Fibroblast of lung (primary cell): ENCODE measurements at places on chromosomes 1 and 21.

DNA sequence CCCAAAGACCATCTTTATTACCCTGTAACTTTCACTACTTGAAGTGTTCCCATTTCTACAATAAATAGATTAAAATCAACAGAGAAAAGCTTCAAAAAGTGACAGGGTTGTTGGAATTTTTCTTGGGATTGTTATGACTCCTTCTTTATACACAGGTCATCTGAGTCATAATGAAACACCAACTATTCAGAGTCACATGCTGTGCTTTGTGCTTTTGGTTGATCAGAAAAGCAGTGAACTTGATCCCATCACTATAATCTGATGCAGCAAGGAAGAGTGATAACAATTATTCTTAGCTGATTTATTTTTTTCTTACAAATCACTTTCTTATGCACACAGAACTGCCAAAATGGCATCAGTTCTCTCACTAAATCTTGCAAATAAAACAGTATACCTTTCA lies 422.9 kb downstream of the PTBP2 start:
- DNase-seq, result peak; percentile 68

- DNase-seq, result peak; percentile 88
Observed at GRCh38 chr1:17765444-17766411, 10.6 kb downstream of the ACTL8 start.

GRCh38 chr1:174211486-174211885 lies 52.2 kb downstream of the RABGAP1L start:
- no peak for DNase-seq

GRCh38 chr1:17313530-17314309 lies 5.7 kb downstream of the PADI4 start:
- no peak for DNase-seq

- no peak for DNase-seq
Observed at GRCh38 chr1:26546375-26546774, 16.8 kb downstream of the RPS6KA1 start.

- no peak for DNase-seq
Observed at GRCh38 chr1:156933136-156933535, 12.7 kb downstream of the LRRC71 start.

DNA sequence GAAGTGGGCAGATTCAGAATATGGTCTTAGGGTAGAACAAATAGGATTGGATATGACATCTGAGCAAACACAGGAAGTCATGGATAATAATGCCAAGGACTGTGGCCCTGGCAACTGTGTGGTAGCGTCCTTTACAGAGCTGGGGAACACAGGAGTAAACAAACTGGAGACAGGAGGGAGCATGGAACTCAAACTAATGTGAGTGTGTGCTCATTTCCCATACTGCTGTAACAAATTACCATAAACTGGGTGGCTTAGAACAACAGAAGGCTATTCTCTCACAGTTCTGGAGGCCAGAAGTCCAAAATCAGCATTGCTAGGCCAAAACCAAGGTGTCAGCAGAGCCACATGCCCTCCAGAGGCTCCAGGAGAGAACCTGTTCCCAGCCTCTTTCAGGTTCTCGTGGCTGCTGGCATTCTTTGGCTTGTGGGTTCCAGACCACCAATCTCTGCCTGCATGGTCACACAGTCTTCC lies 106.4 kb downstream of the TGFBR3 start:
- DNase-seq, result no peak

DNA sequence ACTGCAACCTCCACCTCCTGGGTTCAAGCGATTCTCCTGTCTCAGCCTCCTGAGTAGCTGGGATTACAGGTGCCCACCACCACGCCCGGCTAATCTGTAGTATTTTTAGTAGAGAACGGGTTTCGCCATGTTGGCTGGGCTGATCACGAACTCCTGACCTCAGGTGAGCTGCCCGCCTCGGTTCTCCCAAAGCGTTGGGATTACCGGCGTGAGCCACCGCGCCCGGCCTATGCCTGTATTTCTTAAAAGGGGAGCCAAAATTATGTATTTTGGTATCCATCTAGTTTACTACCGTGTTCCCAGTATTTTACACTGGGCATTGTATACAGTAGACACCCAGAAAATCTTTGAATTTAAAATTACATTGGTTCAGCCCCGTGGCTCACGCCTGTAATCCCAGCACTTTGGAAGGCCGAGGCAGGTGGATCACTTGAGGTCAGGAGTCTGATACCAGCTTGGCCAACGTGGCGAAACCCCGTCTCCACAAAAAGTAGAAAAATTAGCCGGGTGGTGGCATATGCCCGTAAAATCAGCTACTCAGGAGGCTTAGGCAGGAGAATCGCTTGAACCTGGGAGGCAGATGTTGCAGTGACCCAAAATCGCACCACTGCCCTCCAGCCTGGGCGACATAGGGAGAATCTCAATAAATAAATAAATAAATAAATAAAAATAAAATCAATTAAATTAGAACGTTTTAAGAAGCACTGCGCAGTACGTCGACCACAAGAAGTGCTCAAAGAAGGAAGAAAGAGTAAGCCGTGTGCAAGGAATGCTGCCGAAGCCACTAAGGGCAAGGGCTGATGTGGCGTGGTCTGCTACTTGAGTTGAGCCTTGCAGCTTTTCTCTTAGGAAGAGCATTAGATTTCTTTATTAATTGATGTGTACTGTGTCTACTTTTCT lies 1.5 kb upstream of the THRAP3 start:
- DNase-seq, result no peak

- no peak for DNase-seq
Observed at GRCh38 chr1:109582021-109582420, 33.6 kb downstream of the GNAI3 start.

- DNase-seq, result no peak
Observed at GRCh38 chr1:183816110-183816509, 11.2 kb downstream of the RGL1 start.

- no peak for DNase-seq
Observed at GRCh38 chr1:30519201-30519763, 204.1 kb downstream of the MATN1 start.

GRCh38 chr1:47722909-47723580 lies 274.1 kb downstream of the TRABD2B start:
- DNase-seq, result no peak

DNA sequence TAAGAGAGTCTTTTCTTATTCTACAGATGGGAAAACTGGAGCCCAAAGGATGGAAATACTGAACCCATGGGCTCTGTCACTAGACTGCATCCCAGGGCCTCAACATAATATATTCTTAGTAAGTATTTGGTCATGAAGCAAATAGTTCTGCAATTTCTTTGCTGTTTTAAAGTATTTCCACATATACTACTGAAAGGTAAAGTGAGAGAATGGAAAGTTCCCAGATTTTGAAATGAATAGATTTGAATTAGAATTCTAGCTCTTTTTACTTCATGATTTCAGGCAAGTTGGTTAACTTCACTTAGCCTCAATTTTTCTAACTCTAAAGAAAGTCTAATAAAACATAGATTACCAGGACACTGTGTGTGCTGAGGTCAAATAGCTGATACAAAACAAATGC lies 95.6 kb upstream of the FGGY start:
- DNase-seq, result no peak

GRCh38 chr1:59645893-59646292 lies 168.9 kb upstream of the HOOK1 start:
- DNase-seq, result peak; percentile 72

DNA sequence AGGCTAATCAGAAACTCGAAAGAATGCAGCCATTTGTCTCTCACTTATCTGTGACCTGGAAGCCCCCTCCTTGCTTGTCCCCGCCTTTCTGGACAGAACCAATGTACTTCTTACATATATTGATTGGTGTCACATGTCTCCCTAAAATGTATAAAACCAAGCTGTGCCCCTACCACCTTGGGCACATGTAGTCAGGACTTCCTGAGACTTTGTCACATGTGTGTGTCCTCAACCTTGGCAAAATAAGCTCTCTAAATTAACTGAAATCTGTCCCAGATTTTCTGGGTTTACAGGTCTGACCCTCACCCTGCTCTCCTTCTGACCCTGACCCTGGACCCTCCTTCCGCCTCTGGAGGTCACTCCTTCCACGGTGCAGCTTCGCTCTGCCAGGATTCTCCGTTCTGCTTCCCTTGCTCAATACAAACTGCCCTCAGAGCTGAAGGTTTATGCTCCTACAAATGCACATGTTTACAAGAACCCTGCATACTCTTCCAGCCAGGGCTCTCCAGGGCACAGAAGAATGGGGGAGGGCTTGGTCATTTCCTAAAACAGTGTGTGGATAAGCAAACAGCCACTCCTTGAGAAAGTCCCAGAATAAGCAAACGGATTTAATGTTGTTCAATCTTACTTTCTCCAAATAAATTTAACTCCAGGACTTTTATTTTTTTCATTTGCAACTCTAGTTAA lies 160.5 kb downstream of the ACTL8 start:
- no peak for DNase-seq

DNA sequence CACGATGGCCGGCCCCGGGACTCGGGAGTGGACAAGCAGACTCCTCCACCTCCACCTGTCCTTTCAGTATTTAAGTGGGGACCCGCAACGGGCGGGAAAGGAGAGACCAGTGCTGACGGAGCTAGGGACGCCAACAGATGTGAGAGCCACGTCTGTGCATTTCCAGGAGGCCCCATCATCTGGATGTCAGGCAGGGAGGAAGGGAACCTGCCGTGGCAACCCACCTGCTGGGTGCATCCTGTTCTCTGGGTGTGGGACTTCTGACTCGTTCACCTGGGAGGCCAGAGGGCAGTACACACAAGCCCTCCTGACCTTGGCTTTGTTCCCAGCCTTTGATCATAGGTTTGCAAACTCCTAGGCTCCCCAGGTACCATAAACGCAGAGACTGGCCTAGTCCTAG lies 5.6 kb upstream of the PCBP3 start:
- no peak for DNase-seq

DNA sequence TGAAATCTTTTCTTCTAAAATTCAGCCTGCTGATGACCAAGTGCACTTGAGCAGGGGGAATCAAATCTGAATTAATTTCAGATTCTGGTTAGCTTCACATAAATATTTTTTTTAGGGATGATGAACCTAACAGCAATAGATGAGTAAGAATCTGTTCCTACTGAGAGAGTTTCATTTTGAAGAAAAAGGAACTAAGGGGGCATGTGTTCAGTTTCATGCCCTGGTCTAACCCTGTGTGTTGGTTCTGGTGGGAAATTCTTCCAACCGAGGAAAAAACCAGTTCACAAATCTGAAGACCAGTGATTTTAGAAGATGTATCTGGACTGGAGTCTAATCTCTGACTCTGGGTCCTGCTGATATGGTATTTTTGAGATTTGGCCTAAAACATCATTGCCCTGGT lies 13.7 kb downstream of the SELL start:
- DNase-seq, result no peak

DNA sequence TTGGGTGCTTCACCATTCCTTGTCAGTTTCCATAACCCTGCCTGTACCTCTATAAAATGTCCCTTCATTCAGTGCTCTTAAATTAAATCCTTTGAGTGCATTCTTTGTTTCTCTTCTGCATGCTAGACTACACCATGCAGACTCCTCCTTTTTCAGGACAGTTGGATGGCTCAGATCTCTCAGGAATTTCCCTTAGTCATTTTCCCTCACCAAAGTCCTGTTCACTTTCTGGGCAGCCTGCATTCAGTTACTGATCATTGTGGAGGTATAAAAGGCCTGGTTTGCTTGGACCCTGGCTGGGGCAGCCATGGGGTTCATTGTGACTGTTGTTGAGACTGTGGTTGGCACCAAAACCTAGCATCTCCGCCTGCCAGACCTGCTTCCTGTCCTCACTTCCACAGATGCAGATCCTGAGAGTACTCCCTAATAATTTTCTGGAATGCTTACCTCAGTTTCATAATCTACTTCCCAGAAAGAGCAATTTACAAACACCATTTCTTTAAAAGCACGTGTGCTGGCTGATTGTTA lies 88.4 kb downstream of the PDE4B start:
- peak; percentile 63 for DNase-seq

DNA sequence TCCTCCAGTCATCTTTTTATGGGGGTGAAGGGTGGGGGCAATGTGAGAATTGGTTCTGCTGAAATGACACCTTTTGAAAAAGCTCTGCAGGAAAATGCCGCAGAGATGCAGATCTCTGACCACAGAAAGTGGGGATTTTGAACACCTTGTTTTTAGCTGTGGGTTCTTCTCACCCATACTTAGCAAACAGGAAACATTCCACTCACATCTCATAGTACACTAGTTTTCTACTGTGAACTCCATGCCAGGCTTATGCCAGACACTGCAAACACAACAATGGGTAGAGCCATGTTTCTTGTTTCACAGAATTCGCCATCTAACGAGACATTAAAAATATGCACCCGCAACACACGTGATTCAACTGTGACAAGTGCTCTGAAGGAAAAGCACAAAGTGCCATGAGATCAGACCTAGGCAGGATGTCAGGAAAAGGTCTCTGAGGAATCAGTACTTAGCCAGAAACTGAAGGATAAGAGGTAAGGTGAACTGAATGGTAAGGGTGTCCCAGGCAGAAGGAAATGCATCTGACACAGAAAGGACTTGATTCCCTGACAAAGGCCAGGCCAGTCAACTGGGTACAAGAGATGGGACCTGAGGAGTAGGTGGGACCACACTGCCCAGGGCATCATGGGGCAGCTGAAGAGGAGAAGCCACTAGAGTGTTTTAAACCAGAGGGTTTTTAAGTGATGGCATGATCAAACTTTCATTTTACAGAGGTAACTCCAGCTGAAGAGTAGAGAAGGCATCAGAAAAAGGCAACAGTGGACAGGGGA lies 83.8 kb upstream of the JAK1 start:
- DNase-seq, result no peak

DNA sequence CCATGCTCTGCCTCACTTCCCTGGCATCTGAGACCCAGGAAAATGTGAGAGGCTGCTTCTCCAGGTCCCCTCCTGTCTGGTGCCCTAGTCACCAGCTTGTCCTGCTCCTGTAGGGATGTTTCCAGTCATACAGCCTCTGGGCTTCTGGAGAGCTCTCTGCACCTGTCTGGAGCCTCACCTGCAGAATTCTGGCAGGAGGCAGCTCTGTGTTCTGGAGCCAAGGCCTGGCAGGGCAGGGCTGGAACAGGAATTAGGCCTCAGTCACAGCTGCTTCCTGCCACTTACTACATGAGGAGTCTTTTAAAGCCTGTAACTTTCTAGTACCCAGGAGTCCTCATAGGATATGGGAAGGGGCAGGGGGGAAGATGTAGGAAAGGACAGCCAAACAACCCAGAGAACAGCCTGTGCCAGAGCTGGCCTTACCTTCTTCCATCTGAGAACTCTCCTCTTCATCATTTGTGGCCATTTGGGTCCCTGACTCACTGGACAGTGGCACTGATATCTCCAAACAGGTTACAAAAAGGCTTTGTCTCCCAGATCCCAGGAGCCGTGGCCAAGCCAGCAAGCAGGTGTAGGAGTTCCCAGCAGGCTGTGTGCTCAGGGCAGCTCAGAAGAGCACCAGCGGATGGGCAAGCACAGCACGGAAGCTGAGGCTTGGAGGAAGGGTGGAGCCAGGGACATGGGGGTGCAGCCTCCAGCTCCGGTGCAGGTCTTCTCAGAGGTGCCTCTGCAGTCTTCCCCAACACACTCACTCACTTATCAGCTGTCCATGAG lies 31.4 kb upstream of the ARTN start:
- DNase-seq, result no peak

DNA sequence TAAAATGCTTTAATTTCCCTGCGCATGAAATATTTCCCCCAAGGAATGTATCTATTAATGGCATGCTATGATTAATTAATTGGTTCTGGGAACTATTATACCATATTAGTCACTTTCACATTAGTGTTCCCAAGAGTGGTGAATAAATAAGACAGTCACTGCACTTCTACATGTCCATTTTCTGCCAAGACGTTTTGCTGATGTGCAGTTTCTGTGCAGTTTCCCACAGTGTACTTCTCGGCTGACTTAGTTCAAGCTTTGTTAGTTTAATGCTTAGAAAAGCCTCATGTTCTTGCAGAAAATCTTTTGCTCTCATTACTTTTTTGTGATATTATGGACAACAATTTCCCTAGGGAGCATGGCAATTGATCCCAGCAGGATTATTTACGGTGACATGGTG lies 1014.5 kb downstream of the BRINP3 start:
- DNase-seq, result peak; percentile 1
